Glutamatergic neuron (in vitro differentiated cells): ENCODE measurements at places on chromosomes 3 and 15.

- no peak for DNase-seq
Observed at GRCh38 chr3:37124435-37124834, 49.9 kb downstream of the LRRFIP2 start.

DNA sequence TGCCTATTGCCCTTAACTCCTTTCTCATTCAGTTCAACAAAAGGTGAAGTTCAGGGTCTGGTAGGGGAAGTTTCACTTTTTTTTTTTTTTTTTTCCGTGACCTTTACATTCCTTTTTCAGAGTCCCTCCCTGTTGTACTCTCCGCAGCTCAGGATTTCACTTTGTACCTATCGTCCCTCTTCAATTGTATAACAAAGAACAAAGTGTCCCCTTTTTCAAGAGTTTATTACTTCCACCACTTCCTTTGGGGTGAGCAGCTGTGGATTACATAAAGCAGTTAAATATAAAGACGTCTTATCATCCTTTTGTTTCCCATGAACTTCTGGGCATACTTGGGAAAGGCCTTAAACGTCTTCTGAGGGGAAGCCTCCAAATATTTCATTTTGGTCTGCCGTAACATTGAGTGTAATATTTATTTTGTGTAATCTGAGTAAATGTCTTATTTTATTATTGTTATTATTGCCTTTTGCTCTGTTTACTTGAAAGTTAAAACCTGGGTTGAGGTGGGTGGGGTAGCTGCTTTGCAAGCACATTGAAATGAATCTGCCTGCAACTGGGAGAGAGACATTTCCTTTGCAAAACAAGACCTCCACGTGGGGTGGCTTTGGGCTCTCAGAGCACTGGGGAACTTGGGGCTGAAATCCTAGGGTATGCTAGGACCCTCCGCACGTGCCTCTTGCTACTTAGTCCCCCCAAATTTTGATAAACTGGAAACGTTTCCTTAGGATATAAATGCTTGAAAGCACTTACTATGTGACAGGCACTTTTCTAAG is 169.4 kb downstream of the MCTP2 start:
- no peak for DNase-seq

- DNase-seq: peak; percentile 64
Observed at GRCh38 chr15:45634432-45635190, at the start of gene SQOR. Gene SQOR, plus strand, starts transcription at chr15:45635029. Its CDS starts 23,895 bp downstream, at chr15:45658924.

- DNase-seq: no peak
Observed at GRCh38 chr3:63116922-63117321, 161.2 kb upstream of the SYNPR start.

- no peak for DNase-seq
Observed at GRCh38 chr3:52396907-52397591, 47.9 kb downstream of the SEMA3G start.

DNA sequence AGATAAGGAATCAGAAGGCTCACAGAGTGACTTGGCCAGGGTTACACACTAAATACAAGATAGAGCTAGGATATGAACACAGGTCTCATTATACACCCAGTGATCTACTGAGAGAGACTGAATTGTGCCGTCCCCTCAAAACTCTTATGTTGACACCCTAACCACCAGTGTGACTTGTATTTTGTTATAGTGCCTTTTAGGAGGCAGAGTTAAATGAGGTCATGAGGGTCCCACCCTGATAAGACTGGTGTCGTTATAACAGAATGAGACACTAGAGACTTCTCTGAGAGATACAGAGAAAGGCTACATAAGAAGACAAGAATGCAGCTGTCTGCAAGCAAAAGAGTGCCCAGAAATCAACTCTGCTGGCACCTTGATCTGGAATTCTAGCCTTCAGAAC is 12.6 kb downstream of the KPNA1 start:
- DNase-seq: no peak
